NCI-H1694 (cell line): ENCODE measurements at places on chromosomes 11 and 22.

GRCh38 chr11:15446929-15447328 lies 332.2 kb downstream of the INSC start:
- no peak for DNase-seq

DNA sequence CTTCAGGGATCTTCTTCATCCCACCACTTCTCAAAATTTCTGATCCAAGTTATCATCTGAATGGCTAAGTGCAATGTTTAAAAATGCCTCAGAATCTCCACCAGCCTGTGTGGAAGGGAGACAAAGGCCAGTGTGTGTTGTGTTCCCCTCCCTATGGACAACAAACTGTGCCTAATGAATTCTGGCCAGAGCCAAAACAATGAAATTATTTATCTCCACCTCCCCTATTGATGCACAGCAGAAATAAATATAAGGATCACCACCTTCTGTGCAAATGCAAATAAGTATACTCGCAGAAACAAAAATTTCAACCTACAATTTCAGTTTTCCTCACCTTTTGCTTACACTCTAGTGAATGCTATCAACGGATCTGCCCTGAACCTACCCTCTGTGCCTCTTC lies 75.8 kb downstream of the GAB2 start:
- no peak for DNase-seq

- DNase-seq: no peak
Observed at GRCh38 chr11:114075891-114076441, 16.5 kb downstream of the ZBTB16 start.

DNA sequence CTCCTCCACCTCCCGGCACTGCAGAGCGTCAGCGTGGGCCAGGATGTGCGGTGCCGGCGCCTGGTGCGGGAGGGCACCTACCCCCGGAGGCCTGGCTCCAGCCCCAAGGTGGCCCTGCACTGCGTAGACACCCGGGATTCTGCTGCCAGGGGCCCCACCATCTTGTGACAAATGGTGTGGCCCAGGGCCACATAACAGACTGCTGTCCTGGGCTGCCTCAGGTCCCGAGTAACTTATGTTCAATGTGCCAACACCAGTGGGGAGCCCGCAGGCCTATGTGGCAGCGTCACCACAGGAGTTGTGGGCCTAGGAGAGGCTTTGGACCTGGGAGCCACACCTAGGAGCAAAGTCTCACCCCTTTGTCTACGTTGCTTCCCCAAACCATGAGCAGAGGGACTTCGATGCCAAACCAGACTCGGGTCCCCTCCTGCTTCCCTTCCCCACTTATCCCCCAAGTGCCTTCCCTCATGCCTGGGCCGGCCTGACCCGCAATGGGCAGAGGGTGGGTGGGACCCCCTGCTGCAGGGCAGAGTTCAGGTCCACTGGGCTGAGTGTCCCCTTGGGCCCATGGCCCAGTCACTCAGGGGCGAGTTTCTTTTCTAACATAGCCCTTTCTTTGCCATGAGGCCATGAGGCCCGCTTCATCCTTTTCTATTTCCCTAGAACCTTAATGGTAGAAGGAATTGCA lies 13.5 kb downstream of the TSKU start:
- no peak for DNase-seq

- no peak for DNase-seq
Observed at GRCh38 chr11:94376841-94377240, 24.4 kb downstream of the GPR83 start.
